Omental fat pad (tissue), 4 donors: ENCODE measurements at places on chromosomes 2 and 18.

- no peak for DNase-seq
Observed at GRCh38 chr2:43302182-43302960, 76.0 kb upstream of the ZFP36L2 start.

GRCh38 chr2:132416723-132417395 is at the start of gene GPR39:
Gene GPR39 (plus strand): TSS chr2:132416805.
- DNase-seq = no peak

- DNase-seq = no peak
Observed at GRCh38 chr2:127047054-127047453, 59.9 kb downstream of the BIN1 start.

DNA sequence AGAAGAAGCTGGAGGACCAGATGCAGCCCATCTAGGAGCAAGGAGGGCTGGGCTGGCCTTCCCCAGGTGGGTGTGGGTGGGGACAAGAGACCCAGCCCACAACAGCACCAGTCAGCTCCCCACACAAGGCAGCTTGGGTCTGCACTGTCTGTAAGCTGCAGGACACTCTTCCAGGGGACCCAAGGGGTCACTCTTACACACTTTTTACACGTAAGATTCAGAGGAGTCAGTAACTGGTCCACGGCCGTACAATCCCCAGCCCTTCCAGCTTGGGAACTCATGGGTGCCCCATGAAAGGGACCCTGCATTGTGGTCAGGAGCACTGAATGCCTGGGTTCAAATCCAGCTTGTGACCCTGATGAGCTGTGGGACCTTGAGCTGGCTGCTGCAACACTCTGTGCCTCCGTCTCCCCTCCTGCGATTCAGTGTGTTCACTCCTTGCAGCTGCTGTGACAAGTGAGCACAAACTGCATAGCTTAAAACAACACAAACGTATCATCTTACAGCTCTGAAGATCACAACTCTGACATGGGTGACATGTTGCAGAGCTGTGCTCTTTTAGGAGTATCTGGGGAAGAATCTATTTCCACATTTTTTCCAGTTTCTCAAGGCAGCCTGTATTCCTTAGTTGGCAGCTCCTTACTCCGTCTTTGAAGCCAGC is 11.1 kb upstream of the SLC66A3 start:
- no peak for DNase-seq

- DNase-seq = no peak
Observed at GRCh38 chr2:16609786-16610185, 55.8 kb downstream of the CYRIA start.

GRCh38 chr2:75500633-75501032 is 60.1 kb downstream of the EVA1A start:
- DNase-seq = no peak

GRCh38 chr2:8638327-8638726 is 43.5 kb upstream of the ID2 start:
- no peak for DNase-seq

DNA sequence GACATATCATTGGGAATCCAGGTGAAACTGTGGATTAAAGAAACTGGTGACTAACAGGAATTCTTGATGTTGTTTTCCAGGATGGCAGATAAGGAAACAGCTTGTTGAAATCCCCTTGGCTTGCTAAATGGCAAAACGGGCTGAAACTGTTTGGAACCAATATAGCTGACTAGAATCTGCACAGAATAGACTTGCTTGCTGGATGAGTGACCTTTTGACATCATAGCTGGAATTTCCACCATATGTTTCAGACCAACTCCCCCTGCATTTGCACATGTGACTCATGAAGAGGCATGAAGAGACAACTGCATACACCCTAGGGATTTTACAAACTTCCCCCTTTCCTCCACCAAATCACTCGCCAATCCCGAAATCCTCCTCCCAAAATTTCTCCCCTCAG is 87.7 kb upstream of the LYPD1 start:
- DNase-seq = no peak

GRCh38 chr2:240648650-240649275 is 23.5 kb downstream of the GPR35 start:
- no peak for DNase-seq

DNA sequence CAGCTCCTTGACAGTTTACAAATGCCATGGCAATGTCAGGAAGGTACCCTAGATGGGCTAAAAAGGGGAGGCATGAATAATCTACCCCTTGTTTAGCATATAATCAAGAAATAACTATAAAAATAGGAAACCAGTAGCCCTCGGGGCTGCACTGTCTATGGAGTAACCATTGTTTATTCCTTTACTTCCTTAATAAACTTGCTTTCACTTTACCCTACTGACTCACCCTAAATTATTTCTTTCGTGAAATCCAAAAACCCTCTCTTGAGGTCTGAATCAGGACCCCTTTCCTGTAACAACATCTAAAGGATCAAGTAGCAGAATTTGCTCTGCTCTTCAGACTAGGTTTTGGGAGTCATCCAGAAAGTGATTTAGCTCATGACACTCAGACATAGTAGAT is 43.7 kb downstream of the CD8B2 start:
- no peak for DNase-seq

- DNase-seq = no peak
Observed at GRCh38 chr2:43328832-43329231, 102.4 kb upstream of the ZFP36L2 start.

GRCh38 chr2:62539606-62540407 is 33.8 kb upstream of the TMEM17 start:
- no peak for DNase-seq

DNA sequence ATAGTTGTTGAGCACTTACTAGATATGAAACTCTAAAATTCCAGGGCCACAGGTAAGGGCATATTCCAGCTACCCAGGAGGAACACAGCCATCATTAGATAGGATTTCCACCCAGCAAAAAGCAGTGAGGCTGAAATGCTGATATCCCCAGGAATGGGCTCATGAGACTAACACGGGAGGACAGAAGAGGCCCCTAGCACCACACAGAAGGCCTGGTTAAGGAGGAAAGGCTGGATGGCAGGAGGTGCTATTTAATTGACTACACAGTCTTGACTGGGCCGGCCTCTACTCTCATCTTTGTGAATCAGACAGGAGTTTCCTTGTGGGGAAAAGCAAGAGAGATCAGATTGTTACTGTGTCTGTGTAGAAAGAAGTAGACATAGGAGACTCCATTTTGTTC is 61.7 kb downstream of the MRPL35 start:
- no peak for DNase-seq

DNA sequence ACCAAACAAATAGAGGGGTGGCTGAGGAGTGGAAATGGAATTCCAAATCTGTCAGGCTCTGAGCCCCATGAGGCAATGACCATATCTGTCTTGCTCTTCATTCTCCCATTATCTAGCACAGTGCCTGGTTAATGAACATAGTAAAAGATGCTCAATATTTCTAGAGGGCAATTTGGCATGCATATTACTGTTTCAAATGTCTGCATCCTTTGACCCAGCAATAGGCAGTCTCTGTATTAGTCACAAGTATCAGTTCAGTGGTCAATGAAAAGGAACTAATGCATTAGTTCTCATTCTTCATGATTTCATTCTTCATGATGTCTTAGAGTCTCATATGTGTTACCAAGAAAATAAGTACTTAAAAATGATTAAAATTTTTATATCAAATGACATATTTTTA is 28.4 kb upstream of the MALL start:
- no peak for DNase-seq

GRCh38 chr18:35597758-35598157 is 16.2 kb downstream of the GALNT1 start:
- DNase-seq = no peak

DNA sequence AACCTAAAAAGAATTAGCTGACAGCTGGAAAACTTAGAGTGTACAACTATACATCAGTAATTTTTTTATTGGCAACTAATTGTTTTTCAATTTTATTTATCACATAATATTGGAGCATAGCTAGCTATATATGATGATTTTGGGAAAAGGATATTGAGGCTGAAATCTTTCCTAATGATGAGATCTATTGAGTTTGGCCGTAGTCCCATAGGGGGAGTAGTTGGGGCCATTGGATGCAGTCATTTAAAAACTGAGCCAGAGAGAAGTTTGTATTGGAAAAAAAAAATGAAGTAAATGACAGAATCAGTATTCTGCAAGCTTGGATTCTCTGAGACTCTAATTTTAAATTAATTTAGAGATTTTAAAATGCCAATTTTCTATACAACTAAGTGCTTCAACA is 179.8 kb downstream of the LTBP1 start:
- no peak for DNase-seq

- no peak for DNase-seq
Observed at GRCh38 chr2:71018625-71019024, 24.0 kb upstream of the TEX261 start.

GRCh38 chr2:63875131-63875527 is 33.4 kb downstream of the UGP2 start:
- no peak for DNase-seq

DNA sequence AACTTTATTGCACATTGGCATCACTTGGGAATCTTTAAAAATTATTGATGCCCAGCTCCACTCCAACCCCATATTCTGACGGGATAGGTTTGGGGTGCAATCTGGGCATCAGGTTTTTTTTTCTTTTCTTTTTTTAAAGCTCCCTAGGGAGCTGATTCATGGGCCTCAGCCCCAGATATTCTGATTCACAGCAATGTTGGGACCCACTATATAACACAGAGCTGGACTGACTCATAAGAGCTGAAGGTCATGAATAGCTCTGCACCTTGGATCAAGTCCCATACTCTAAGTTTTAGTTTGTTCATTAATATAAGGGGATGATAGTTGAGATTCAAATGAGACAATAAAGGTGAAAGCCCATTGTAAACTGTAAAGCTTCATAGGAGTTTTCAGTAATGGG is 191.1 kb upstream of the REV1 start:
- no peak for DNase-seq

DNA sequence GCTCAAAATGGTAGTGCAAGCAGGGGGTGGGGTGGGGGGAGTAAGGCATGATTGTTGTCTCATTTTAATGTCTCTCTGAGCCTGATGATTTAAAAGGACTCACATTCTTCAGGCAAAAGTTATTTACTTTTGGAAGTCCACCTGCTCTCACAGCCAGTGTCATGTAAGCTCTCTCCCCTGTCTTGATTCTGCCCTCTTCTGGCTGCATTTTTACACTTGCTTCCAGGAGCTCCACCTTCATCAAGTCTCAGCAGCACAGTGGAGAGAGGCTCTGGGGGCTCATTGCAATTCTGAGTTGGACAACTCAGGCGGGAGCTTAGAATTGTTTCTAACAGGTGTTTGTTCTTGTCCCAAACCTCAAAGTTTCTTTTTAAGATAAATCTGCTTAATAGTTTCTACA is 39.2 kb downstream of the GNAL start:
- DNase-seq = no peak

- DNase-seq = no peak
Observed at GRCh38 chr18:30277676-30278075, 764.9 kb downstream of the DSC3 start.

GRCh38 chr2:104873689-104874054 is 19.8 kb downstream of the POU3F3 start:
- DNase-seq = no peak

DNA sequence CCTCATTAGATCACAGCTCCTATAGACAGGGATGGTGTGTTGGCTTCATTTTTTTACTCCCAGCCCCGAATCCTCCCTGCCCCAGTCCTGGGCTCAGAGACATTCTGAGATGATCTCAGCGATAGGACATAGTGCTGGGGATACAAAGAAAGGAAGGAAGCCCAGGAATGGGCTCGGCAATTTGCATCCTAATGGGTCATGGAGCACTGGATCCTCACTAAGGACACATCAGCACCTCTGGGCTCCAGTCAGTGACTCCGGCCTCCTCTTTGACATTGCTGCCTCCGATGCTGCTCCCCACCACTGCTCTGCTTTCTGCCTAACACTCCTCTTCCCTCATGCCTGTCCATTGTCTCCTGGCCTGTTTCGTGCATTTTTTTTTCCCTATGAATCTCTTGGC is 489.1 kb downstream of the STK39 start:
- no peak for DNase-seq

DNA sequence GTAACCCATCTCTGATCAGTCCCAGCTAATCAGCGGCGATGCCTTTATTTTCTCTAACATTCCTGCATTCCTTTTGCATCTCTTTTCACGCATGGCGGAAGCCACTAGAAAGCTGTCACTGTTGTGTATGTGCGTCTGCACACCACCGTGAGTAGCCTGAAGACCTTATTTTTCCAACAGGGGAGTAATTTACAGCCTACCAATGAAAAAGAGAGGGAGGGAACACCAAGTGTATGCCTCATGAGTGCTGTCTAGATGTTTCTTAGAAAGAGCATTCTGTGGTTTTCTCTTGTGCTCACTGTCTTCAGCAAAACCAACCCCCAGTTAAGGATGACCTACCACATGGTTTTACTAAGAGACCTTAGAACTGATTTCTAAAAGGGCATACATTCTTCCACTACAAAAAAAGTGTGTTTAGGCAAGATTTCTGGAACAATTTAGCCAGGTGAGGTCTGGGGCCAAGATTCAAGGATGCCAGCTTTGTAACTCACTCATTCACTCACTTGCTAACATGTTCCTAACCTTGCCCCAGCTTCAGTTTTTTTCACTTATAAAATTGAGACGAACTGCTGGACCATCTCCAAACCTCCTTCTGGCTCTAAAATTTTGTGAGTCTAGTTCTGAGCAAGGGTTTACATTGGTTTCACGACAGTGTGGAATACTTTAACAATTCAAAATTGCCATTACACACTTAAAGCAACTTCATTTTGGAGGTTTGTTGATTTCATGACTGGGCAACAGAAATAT is 51.4 kb downstream of the BCL2 start:
- DNase-seq = no peak

GRCh38 chr2:212539072-212539880 is 674 bp upstream of the ERBB4 start:
- DNase-seq = peak; percentile 52

DNA sequence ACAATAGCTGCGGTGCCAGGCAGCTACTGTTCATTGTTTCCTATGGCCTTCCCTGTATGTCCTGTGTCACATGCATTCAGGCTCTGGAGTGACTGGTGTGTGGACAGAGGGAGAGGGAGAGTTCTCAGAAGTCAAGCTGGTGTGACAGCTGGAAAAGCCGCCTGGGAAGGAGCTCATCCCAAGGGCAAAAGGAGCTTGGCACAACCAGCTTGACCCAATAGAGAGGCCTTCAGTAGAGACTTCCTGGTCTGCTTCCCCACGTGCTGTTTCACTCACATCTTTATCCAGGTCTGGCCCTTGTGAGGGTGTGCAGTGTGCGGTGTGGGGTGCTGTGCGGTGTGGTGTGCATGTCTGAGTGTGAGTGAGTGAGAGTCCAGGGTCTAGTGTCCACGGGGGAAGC is 11.1 kb upstream of the NT5DC4 start:
- no peak for DNase-seq

DNA sequence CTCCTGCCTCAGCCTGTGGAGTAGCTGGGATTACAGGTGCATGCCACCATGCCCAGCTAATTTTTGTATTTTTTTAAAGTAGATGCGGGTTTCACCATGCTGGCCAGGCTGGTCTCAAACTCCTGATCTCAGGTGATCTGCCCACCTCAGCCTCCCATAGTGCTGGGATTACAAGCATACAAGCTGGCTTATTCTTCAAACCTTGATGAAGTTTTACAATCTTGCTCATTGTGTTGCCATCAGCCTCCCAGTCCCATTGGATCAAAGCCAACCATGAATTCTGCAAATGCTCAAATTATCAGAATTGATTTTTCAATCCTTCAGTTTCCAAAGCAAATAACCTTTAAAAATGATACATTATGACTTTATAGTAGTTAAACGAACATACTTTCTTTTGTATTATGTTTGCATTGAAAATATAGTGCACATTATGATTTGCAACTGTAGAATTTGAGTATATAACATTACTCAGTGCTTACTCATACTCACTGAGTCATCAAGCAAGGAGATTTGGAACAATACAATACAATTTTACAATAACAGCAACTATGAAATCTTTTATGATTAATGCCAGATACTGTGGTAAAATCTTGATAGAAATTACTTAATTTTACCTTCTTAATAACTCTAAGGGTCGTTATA is 1491.9 kb upstream of the CELF4 start:
- no peak for DNase-seq
